Stimulated activated CD8-positive, alpha-beta memory T cell treated with anti-CD3 and anti-CD28 coated beads, Interleukin-4, amount 100 ng/mL, for 1 hour (primary cell): ENCODE measurements at places on chromosomes 3 and 15.

DNA sequence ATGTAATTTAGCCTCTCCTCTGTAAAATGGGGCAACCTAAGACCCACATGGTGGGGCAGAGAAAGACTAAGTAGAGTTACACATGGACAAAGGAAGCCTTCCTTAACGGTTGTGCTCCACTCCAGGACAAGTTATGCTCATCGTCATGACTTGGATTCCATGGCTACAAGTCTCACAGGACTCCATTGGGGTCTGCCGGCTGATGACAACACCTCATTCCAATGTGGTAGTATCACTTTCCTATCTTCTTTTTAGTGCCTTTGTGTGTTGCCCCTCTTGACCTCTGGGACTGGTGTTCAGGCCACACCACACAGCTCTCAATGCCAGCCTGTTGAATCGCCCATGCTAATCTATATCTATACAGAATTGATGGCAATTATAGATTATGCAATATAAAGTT, 181.3 kb upstream of the WNT5A start:
- DNase-seq, result no peak

GRCh38 chr15:69760258-69760845, 307.7 kb downstream of the RPLP1 start:
- no peak for DNase-seq

- DNase-seq, result no peak
Observed at GRCh38 chr3:33360136-33360825, 79.9 kb downstream of the UBP1 start.

GRCh38 chr3:130948929-130949328, 55.0 kb downstream of the ATP2C1 start:
- no peak for DNase-seq

DNA sequence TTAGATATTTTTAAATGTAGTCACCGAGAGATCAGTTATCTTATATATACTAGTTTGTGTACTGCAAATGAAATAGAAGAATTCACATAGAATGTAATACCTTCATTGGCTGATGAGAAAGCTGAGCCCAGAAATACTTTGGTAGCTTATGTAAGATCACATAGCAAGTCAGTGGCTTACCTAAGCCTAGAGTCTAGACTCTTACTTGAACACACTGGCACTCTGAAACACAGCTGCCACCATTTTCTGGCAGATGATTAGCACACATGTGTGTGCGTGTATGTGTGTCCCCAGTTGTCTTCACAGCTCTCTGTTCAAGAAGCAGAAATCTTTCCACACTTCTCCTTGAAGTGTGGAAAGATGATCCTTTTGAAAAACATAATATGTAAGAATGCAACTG, 124.3 kb downstream of the NEO1 start:
- no peak for DNase-seq

DNA sequence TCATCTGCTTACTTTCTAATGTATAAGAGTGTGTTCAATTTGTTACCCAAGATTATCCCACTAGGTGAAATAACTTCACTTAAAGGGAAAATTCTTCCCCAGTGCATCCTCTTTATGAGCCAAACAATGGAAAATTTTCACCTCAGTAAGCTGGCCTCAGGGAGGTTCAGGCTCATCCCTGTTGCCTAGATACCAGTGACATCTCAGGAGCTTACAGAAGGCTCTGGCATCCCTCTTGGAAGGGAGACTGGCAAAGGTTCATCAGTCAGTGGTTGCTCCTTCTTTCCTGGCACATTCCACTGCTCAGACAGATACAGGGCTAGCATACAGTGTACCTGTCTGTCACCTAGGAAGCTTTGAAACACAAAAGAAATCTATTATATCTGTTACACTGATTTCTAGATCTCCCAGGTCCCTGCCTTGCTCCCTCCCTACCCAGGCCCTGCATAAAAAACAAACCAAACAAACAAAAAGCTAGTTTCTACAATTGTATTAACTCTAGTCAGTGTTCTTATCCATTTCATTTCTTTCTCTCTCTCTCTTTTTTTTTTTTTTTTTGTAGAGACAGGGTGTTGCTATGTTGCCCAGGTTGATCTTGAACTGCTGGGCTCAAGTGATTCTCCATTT, 1.7 kb downstream of the IP6K2 start:
- DNase-seq, result no peak

DNA sequence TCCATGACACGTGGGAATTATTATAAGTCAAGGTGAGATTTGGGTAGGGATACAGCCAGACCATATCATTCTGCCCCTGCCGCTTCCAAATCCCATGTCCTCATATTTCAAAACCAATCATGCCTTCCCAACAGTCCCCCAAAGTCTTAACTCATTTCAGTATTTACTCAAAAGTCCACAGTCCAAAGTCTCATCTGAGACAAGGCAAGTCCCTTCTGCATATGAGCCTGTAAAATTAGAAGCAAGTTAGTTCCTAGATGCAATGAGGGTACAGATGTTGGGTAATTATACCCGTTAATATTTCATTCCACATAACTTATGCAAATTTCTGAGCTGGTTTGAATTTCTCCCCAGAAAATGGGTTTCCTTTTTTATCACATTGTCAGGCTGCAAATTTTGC, 47.7 kb downstream of the RNF111 start:
- no peak for DNase-seq

DNA sequence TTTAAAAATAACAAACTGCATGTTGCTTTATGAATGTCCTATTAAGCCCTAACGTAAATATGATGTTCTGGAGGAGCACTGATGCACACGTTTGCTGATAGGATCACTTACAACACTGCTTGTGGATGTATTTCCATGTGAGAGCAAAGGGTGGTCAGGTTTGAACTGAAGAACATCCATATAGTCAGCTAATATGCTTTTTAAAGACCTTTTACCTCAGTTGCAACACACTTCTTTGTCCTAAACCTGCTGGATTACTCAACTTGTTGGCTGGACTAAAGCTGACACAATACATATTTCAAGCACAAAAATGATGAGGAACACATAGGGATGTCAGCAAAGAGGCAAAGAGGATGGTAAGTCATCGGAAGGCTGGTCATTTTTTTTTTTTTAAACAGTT, 186.6 kb downstream of the TIGIT start:
- DNase-seq, result no peak

GRCh38 chr3:137148917-137149316, 191.1 kb downstream of the IL20RB start:
- no peak for DNase-seq

- no peak for DNase-seq
Observed at GRCh38 chr3:24709956-24710355, 215.3 kb upstream of the THRB start.

DNA sequence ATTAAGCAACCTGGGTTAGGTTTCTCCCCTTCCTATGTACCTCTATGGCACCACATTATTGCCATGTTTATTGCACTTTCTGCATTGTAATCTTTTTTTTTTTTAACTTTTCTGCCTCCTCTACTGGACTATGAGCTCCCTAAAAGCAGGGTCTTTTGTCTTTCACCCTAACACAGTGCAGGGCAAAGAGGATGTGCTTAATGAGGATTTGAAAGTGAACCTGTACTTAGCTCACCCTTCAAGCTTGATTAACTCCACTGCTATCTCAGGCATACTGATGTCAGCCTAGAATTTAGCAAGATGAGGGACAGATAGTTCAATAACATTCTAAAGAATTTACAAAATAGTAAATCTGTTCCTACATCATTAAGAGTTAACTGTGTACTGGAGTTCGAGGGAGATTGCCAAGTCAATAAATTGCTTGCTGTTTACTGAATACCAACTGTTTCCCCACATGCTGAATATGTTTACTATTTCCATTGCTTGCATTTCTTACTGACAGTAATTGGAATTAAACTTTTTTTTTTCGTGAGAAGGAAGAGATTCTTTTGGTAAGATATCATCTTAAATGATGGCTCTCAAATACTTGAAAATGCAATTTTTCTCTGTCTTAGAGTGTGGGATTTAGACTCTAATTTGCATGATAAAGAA, 15.7 kb upstream of the PPARG start:
- no peak for DNase-seq

DNA sequence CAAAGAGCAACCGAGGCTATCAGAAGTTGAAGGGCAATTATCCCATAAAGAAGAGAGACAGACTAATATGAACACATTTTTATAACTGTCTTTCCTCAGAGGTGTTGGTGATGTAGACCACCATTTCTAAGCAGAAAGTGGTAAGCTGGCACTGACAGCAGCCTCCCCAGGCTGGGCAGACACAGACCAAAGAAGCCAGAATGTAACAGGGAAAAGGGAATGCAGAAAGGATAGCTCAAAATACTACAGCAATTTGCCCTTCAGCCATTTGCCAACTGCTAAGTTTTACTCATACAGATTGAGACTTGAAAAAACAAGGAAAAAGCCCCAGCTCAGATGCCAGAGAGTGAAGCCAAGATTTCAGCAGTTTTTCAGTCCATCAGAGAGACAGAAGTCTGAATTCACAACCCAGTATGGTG, 73.5 kb upstream of the ABI3BP start:
- DNase-seq, result no peak

GRCh38 chr3:184993394-184993793, 159.5 kb downstream of the C3orf70 start:
- no peak for DNase-seq

GRCh38 chr3:101941318-101942040, 92.2 kb downstream of the NFKBIZ start:
- DNase-seq, result no peak

DNA sequence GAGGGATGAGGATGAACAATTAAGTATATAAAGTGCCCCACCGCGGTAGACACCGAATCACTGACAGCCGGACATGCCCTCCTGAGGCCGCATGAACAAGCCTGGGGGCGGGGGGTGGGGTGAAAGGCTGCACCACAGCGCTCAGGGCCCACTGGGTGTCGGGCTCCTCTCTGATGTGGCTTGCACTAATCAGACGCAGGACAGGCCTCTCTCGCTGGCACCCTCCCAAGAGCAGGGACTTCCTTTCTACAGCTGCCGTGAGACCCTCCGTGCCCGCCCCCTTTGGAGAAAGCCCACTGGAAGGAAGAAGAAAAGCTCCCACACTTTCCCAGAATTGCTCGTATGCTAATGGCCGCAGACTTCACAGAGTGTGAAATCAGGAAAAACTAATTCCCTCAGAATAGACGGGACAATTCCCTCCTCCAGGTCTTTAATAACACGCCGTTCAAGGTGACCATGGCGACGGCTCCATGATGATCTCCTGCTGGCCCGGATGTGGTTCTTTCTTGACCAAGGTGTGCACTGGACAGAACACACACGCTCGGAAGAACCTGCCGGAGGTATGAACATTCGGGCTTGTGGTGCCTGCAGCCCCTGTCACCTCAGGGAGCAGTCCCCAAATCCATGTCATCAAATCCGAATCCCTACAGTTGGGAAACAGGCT, 32.0 kb downstream of the IQSEC1 start:
- no peak for DNase-seq

DNA sequence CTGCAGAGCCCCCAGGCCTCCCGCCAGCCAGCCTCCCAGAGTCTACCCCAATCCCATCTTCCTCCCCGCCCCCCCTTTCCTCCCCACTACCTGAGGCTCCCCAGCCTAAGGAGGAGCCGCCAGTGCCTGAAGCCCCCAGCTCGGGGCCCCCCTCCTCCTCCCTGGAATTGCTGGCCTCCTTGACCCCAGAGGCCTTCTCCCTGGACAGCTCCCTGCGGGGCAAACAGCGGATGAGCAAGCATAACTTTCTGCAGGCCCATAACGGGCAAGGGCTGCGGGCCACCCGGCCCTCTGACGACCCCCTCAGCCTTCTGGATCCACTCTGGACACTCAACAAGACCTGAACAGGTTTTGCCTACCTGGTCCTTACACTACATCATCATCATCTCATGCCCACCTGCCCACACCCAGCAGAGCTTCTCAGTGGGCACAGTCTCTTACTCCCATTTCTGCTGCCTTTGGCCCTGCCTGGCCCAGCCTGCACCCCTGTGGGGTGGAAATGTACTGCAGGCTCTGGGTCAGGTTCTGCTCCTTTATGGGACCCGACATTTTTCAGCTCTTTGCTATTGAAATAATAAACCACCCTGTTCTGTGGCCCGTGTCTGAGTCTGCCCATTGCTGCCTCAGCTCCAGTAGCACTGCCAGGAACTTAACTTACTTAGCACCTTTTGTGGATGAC, 32.2 kb downstream of the PTPN23 start:
- DNase-seq, result no peak

- DNase-seq, result no peak
Observed at GRCh38 chr3:123498761-123499160, 49.9 kb upstream of the ADCY5 start.

DNA sequence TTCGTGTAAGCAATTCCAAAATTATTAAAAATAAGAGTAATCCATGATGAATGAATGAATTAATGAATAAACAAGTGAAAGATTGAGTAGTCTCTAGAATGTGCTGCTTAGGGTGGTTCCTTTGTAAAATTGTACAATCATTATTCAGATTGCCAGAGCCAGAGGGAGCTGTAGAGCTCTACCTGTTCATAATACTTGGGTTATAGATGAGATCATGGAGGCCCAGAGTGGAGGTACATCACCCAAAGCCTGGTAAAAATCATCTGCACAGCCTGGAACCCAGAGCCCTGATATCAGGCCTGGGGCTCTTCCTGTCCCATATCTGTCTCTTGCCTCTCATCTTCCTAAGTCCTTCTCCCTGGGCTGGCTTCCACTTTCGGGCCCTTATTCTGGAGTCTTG, 297.2 kb downstream of the RPLP1 start:
- no peak for DNase-seq

DNA sequence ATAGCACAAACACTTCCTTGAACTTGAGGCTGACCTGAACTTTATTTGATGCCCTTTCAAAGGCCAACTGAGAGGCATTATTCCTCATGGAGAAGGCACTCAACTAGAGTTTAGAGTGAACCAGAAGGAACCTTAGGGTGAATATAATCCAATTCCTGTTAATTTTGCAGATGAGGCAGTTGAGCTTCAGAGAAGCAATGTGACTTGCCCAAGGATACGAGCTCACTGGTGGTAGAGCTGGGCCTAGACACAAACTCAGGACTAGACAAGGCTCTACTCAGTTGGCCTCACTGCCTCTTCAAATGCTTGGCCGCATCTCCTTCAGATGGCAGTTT, 172.7 kb upstream of the ADAMTS9 start:
- no peak for DNase-seq

GRCh38 chr3:70558956-70559355, 246.5 kb upstream of the MDFIC2 start:
- no peak for DNase-seq

DNA sequence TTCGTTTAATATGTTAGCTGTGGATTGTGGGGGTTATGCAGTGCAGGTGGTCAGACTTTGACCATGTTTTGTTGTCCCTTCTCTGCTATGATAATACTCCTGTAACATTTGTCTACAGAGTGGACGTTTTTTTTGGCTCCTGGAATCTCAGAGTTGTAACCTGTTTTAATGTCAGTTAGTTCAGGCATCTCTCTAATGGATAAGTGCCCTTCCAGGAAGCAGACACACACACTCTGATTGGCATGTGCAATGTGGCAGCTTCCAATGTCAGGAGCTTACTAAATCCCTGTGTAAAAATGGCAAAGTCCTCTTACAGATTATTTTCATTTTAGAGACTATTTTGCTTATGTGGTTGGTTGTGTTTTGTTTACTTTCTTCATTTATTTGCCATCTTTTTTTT, 222.2 kb upstream of the ARPP21 start:
- no peak for DNase-seq

DNA sequence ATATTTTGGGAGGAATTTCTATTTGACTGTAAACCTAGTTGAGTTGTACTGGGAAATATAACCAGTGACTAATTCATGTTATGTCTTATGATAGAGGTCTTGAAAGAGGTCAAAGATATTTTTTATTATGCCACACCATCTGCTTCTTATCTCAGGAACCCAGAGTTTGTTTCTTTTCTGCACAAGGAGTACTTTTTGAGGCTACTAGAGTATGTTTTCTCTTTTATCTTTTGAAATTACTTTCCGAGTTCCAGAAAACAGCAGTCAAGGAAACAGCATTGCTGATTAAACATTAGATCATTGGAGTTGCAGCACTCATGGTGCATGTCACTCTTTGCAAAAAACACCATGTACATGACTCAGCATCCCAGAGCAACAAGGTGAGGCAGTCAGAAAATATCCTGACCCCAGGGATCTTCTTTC, 645.8 kb upstream of the NR2F2 start:
- DNase-seq, result no peak
